ENCODE measurements at places on chromosomes 4 and X. TPM values are rescaled to one million over a fixed set of nuclear protein-coding genes. Genes with fewer than 3 reads are reported as not detected.

ATOH1 gene
- not detected for total RNA-seq

OPHN1 gene
- total RNA-seq, result 19.6 TPM

KIAA1210 gene
- total RNA-seq, result 0.27 TPM

CPZ gene
- 7.0 TPM for total RNA-seq

USP26 gene
- total RNA-seq, result not detected

PCDH19 gene
- total RNA-seq, result 16.4 TPM

F9 gene
- not detected for total RNA-seq

CTAG2 gene
- total RNA-seq, result not detected

PRDM8 gene
- total RNA-seq, result 8.0 TPM

GYPE gene
- 1.2 TPM for total RNA-seq

PCDH7 gene
- 12.9 TPM for total RNA-seq

CXorf66 gene
- not detected for total RNA-seq
